Suprapubic skin (tissue), 4 donors: ENCODE measurements at places on chromosomes 16 and 17.

DNA sequence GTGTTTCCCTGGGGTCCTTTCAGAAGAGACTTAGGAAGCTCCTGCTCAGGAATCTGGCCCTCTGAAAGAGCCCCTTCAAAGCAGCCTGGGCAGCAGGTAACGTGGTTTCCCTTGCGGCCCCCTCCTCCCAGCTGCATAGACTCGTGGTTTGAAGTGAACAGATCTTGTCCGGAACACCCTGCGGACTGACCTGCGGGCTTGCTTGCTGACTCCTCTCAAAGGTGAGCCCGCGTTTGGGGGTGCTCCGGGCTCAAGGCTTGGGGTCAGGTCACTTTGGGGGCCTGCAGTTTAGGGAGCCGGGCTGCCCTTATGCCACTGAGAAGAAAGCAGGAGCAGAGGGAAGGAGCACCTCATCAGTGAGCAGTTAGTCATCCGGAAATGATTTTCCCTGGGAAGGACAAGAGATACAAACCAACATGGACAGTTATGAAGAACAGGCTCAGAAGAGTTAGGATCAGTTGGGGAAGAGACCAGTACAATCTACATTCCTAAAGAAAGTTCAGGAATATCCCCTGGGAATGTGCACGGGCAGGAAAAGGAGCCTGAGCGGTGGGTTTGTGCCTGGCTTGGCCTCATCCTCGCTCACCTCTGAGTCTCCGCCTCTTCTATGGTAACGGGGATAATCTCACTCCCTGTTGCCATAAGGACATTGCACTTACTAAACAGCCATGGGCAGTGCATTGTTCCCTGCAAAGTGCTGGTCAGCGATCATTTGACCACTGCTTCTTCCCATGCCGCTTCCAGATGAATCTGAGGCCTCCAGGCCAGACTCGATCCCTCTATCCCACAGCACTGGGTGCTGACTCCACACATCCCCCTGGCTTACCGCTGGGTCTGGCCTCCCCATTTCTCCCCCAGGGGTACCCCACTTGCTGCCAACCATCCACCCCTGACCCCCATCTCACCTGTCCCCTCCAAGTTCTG lies 10.0 kb downstream of the LDHD start:
- peak; percentile 51 for DNase-seq

DNA sequence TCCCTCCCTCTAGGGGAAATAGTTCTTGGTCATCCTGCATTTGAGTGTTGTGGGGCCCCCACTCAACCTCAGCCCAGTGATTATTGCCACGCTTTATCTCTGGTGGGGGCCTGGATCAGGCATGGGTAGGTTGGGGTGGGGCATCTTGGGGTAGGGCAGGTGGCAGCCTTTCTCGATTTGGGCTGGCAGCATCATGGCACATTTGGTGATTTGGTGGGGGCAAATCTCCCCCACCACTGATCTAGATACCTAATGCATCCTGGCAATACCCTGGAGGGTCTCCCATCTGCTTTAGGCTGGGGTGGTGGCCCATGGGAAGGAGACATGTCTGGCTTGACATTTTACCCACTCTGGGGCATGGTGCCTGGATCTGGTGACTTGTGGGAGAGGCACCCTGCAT lies 40.2 kb downstream of the NLRP1 start:
- DNase-seq = peak; percentile 27

DNA sequence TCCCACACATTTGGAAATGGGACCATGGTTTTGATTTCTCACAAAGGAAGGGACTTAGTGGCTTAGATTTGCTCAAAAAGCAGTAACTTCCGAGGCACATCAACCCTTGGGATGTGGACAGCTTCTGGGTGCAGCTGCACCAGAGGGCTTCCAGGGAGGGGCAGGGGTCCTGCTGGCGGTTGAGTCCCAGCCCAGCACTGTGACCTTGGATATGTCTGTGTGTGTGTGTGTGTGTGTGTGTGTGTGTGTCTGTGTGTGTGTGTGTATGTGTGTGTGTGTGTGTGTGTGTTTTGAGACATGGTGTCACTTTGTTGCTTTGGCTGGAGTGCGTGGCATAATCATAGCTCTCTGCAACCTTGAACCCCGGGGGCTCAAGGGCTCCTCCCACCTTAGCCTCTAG lies 130.8 kb downstream of the CLEC16A start:
- no peak for DNase-seq

GRCh38 chr16:11506741-11507305 lies 79.9 kb downstream of the LITAF start:
- DNase-seq = no peak

DNA sequence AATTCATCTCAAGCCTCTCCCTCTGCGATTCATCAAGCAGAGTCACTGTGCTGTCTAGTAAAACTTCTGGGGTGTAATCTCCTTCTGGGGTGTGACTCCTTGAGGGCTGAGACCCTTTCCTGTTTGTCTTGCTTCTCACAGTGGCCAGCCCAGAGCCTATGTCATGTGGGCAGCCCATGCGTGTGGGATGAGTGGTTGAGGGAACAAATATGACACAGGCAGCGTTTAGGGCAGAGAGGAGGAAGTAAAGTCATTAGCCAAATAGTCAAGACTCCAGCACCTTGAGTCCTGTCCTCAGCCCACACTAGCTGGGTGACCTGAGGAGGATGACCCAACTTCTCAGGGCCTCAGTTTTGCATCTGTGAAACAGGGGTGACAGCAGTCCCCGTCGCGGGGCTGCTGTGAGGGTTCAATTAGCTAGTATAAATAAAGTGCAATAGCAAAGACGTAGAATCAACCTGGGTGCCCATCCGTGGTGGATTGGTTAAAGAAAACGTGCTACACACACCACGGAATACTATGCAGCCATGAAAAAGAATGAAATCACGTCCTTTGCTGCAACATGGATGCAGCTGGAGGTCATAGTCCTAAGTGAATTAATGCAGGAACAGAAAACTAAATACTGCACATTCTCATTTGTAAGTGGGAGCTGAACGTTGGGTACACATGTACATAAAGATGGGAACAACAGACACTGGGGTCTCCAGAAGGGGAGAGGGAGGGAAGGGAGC lies 4.5 kb upstream of the ITGAX start:
- DNase-seq = no peak

GRCh38 chr17:27989046-27989445 lies 53.4 kb upstream of the NLK start:
- DNase-seq = no peak

GRCh38 chr16:48156790-48157209 lies 1.0 kb upstream of the ABCC12 start:
- peak; percentile 82 for DNase-seq

DNA sequence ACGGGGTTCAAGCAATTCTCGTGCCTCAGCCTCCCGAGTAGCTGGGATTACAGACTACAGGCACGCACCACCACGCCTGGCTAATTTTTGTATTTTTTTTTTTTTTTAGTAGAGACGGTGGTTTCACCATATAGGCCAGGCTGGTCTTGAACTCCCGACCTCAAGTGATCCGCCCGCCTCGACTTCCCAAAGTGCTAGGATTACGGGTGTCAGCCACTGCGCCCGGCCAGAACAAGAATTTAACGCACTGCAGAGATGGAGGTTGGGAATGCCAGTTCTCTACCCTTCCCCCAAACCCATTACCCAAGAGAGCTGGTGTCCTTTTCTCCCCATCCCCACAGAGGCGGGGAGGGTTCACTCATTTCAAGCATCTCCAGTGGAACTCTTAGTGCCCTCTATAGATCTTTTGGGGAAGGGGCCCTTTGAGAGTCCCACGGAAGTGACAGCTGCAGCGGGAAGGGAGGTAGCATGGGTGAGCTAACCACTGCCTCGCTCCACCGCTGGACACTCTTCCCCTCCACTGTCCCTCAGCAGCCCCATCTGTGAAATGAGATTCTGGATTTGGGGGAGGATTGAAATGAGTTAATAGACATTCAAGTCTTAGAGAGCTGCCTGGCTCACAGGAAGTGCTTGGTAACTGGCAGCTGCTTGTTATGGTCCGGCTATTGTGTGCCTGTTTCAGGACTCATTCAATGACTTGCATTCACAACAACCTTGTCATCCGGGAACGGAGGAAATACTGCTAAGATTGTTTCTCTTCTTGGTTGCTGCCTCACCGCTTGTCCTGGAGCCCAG lies 3.5 kb upstream of the UBALD2 start:
- DNase-seq = no peak

GRCh38 chr17:77712578-77712977 lies 245.9 kb upstream of the TNRC6C start:
- no peak for DNase-seq

- no peak for DNase-seq
Observed at GRCh38 chr17:72967977-72968585, 124.4 kb downstream of the SLC39A11 start.

GRCh38 chr17:40529991-40530390 lies 28.6 kb upstream of the TNS4 start:
- no peak for DNase-seq

DNA sequence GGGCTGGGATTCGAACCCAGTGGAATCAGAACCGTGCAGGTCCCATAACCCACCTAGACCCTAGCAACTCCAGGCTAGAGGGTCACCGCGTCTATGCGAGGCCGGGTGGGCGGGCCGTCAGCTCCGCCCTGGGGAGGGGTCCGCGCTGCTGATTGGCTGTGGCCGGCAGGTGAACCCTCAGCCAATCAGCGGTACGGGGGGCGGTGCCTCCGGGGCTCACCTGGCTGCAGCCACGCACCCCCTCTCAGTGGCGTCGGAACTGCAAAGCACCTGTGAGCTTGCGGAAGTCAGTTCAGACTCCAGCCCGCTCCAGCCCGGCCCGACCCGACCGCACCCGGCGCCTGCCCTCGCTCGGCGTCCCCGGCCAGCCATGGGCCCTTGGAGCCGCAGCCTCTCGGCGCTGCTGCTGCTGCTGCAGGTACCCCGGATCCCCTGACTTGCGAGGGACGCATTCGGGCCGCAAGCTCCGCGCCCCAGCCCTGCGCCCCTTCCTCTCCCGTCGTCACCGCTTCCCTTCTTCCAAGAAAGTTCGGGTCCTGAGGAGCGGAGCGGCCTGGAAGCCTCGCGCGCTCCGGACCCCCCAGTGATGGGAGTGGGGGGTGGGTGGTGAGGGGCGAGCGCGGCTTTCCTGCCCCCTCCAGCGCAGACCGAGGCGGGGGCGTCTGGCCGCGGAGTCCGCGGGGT lies at the start of gene CDH1:
CDH1 (plus strand) TSS at position 247 of the 684 bp plus-strand sequence; CDS start at position 371, 124 bp downstream.
- DNase-seq = peak; percentile 90

- DNase-seq = no peak
Observed at GRCh38 chr17:40484285-40484972, 17.0 kb downstream of the TNS4 start.

DNA sequence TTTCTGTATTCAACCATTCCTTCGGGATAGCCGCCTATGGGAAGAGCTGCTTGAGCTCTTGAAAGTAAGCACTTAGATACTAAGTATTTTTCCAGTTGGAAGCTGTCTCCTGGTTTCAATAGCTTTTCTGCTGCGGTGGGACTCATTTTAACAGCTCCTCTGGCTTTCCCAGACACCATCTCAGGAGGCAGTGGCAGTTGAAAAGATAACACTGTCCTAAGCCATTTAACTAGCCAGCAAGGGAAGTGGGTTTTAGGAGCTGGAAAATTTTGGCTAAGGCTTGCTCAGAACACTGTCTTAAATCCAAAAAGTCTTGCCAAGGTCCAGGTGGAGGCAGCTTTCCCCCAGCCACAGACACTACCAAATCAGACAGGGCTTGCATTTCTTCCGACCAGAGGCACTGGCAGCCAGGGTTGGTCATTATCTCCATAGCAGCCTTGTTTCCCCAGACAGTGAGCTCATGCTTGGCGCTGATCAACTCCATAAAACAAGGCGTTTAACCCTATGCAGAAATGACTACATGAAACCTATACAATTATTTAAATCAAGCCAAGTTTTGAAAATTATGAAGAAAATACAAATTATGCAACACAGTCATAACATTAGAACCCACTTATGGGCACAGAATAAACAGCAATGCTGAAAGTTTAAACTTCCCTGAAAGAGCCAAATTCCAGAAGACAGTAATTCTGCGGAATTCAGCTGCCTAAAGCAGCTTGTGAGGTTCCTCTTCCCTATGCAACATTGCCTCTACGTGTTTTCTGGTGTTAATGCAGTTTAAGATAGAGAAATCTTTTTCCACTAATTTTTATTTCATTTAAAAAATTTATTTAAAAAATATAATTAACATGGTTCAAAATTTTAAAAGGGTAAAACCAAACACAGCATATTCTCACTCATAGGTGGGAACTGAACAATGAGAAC lies 25.0 kb downstream of the GABARAPL2 start:
- DNase-seq = peak; percentile 61

GRCh38 chr16:50449800-50450199 lies 81.0 kb upstream of the BRD7 start:
- DNase-seq = no peak

GRCh38 chr17:43444223-43445008 lies 39.4 kb upstream of the DHX8 start:
- DNase-seq = no peak

- no peak for DNase-seq
Observed at GRCh38 chr17:77596491-77597417, 361.7 kb upstream of the TNRC6C start.

DNA sequence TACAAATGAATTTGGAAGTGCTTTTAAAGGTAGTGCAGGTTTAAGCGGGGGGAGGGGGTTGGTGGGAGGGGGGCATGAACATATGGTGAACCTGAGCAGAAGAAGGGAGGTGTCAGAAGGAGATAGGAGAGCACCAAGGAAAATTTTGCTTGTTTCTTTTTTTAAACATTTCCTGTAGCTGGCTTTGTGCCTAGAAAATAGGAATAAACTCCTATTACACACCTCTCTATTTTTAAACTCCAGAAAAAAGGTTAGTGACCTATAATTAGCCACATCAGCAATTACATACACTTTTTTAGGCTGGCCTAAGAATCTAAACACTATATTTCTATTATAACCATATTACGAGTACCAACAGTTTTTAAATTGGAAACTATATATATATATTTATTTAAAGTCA lies 159.1 kb downstream of the SKAP1 start:
- no peak for DNase-seq

DNA sequence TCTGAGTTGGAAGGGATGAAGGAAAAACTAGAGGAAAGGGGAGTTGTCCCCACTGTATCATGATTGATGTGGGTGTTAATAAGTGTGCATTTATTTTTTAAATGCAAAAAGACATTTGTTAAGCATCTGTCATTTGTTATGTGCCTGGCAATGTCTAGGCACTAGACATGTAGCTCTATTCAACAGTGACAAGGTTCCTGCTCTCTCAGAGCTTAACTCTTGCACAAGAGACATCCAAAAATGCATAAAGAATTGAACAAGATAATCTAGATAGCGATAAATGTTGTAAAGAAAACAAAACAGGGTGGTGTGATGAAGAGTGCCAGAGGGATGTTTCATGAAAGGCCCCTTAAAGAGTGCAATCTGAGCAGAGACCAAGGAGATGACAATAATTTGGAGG lies 148.9 kb downstream of the TOX3 start:
- DNase-seq = no peak

- no peak for DNase-seq
Observed at GRCh38 chr16:84700446-84701300, 873 bp downstream of the USP10 start.

- DNase-seq = no peak
Observed at GRCh38 chr16:22810226-22810625, 3.7 kb upstream of the HS3ST2 start.

- DNase-seq = no peak
Observed at GRCh38 chr17:81419319-81419885, 24.1 kb downstream of the BAHCC1 start.

GRCh38 chr17:8904686-8905085 lies 37.2 kb upstream of the PIK3R6 start:
- no peak for DNase-seq

GRCh38 chr17:10664571-10664970 lies 7.5 kb upstream of the MYH3 start:
- DNase-seq = no peak

GRCh38 chr16:73996624-73997339 lies 299.8 kb upstream of the PSMD7 start:
- no peak for DNase-seq
